ENCODE measurements at places on chromosomes 1 and 21. TPM values are rescaled to one million over a fixed set of nuclear protein-coding genes. Genes with fewer than 3 reads are reported as not detected.

CDC7 gene
- total RNA-seq, result 0.54 TPM

APCS gene
- total RNA-seq, result not detected

DNA sequence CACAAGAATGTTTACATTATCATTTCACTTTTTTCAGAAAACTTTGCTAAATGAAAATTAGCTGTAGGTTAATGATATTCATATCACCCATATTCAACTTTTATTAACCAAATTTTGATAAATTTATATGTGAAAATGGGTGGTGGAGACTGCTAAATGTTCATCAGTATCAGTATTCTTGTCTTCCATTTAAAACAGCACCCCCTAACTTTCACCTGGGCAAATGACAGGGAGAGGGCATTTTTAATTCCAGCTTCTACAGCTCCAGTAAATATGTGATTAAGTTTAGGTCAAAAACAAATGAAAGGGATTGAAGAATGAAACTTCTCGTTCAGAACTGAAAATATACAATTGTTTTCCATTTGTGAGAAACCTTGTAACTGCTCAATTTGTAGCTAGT lies 722.2 kb downstream of the KCNT2 start:
- no peaks in the 10 kb centered on the region for H3K27me3 ChIP-seq
- no peak for DNase-seq
- no peak overlapping the region for H3K4me3 ChIP-seq
- H3K36me3 ChIP-seq, result no peaks in the 10 kb centered on the region

UTS2 gene
- not detected for total RNA-seq

GRCh38 chr1:58434607-58435006 lies 111.9 kb downstream of the OMA1 start:
- no peak for DNase-seq
- no peaks in the 10 kb centered on the region for H3K27me3 ChIP-seq
- peaks cover 3% of the 10 kb centered on the region for H3K4me1 ChIP-seq
- no peak overlapping the region for H3K27ac ChIP-seq

DNA sequence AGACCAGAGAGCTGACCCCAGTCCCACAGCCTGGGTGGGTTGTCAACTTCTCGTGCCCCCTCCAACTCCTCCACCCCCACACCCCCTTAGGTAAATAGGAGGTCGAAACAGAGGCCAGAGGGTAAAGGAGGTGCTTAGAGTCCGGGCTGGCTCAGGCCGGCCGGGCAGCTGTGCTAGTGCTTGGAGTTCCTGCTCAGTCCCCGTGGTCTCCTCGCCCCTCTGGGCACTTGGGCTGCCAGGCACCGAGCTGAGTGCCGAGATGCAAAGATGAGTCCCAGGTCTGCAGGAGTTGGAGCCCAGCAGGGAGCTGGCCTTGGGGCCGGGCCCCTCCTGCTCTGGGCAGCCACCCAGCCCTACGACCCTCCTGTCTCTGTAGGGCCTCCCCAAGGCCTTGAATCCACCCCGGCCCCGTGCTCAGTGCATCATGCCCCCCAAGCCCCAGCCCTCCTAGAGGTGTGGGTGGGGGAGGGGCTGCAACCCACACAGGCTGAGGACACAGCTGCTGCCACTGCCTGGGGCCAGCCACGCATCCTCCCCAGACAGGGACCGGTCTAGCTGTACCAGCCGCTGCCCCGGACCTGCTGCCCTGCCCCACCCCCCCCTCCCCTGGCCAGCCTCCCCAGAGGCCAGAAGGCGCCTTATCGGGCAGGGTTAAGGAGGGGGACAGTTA lies 1.9 kb downstream of the SMIM1 start:
- H3K27ac ChIP-seq, result no peak overlapping the region
- no peaks in the 10 kb centered on the region for H3K27me3 ChIP-seq
- no peaks in the 10 kb centered on the region for H3K36me3 ChIP-seq
